ENCODE measurements at places on chromosomes 13 and 19. TPM values are rescaled to one million over a fixed set of nuclear protein-coding genes. Genes with fewer than 3 reads are reported as not detected.

Gene TMPRSS9
- not detected for total RNA-seq

Gene NALCN
- 0.19 TPM for total RNA-seq

Gene ERICH4
- not detected for total RNA-seq

Gene C13orf42
- total RNA-seq, result not detected

DNA sequence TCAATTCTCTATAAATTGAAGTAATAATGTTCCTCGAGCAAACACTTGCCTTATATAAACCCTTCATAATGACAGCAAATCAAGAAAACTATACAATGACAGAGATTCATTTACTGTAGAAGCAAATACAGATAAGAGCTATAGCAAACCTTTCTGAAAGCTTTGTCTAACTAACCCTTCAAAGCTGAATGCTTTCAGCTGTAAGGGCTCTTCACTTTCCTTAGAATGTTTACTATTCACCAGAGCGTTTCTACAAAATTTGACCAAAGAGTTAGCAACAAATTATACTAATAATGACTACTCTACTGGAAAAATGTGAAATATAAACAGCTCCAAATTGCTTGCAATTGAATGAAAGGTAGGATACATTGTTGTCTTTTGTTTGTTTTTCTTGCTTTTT, 218.1 kb downstream of the SLITRK5 start:
- no peak for DNase-seq

GRCh38 chr13:21549633-21550032, 54.3 kb downstream of the MICU2 start:
- DNase-seq, result no peak

DNA sequence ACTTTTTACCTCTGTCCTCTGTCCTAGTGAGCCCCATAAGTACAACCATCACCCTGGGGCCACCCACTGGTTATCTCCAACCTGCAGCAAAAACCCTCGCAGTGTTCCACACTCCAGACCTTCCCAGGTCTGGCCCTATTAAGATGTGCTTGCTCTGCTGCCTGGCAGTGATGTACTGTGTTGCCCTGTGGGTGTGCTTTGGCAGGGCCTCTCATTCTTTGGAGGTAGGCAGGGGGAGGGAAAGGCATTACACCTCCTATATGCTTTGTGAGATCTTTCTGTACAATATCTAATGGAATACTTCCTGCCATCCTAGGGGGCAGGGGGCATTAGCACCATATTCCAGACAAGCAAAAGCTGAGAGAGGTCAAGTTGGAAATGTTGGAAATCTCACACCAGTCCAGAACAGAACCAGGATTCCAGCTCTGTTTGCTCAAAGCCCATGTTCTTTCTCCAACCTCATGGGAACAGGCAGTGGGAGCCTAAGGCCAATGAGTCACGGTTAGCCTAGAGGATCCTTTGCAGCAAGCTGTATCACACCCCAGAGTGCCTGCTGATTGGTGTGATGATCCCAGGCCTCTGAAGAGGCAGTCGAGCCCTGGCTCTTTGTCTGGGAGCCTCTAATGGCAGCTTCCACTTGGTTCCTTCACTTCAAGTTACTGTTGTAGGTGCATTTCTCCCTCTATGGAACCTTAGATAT, 59.7 kb upstream of the UBL3 start:
- DNase-seq, result no peak

GRCh38 chr19:1847684-1848398, 442 bp downstream of the REXO1 start:
- no peak for DNase-seq

- no peak for DNase-seq
Measured at GRCh38 chr13:26184791-26185250, 37.3 kb downstream of the RNF6 start.

DNA sequence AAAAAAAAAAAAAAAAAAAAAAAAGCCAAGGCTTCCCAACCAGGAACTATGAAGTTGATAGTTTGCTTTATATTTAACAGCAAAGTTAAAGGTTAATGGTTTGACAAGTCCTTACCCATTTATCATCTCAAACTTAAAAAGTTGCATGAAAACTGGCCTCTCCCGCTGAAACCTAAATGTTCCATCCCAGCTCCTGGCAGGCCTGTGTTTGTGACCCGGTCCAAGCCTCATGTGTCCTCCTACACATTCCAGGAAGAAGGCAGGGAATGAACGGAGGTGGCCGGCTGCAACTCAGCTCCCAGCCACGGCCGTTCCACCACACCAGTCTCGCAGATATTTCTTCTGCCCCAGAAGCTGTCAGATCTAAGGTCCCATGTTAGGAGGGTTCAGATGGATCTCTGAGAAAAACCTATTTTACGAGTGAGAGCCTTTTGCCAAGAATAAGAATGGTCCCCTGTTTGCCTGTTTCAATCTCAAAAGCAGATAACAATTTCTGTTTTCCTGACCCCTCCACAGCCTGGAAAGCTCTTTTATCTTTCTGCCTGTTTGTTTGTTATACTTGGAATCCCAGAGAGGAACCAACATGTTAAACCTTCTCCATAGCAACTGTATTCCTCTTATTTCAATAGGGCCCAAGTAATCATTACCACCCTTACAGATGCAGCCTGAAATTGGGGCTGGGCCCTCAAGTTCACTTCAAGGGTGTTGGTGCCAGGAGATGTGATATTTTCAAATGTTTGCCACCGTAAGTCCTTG, 56.5 kb downstream of the KCTD12 start:
- no peak for DNase-seq
